ENCODE measurements at places on chromosomes 4 and X. TPM values are rescaled to one million over a fixed set of nuclear protein-coding genes. Genes with fewer than 3 reads are reported as not detected.

DNA sequence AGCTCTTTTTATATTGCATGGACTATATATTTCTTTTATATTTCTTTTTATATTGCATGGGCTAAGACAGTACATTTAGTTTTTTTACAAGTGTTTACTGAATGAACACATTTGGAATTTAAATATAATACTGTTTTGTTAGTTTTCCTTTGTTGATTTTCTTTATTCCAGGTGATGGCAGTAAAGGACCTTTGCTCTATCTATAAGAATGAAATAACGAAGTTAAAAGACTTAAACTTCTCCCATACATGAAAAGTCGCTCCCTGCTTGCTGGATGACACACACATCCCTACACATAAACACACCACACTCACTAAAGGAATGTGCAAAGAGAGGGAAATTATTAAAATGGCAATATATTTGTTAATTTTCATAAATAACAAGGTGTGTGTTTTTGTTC lies 102.5 kb upstream of the ANXA10 start:
- H3K27ac ChIP-seq, result no peak overlapping the region
- no peaks in the 10 kb centered on the region for H3K4me1 ChIP-seq
- peak; percentile 7 for DNase-seq
- H3K36me3 ChIP-seq, result no peaks in the 10 kb centered on the region

MED14 gene
- 26.7 TPM for total RNA-seq

DNA sequence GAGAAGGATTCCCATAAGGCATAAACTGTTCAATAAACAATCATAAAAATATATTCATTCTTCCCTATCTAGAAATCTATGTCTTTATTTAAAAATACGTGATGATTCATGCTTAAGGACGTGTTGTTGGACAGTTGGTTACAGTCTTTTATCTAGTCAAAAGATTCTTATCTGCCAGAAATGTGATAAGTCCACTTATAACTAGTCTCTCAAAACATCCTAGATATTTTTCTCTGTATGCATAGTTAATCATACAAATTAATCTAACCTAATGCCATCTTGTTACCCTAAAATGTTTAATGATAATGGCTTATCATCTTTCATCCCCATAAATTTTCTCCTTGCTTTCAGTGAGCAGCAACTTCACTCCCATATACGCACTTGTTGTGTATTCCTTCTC lies 89.0 kb downstream of the SLC39A8 start:
- no peak for DNase-seq
- H3K36me3 ChIP-seq, result no peaks in the 10 kb centered on the region
- no peaks in the 10 kb centered on the region for H3K4me1 ChIP-seq
- H3K27me3 ChIP-seq, result no peaks in the 10 kb centered on the region
- no peak overlapping the region for H3K27ac ChIP-seq
- no peak overlapping the region for H3K4me3 ChIP-seq

MAGEA9B gene
- total RNA-seq, result not detected

DNA sequence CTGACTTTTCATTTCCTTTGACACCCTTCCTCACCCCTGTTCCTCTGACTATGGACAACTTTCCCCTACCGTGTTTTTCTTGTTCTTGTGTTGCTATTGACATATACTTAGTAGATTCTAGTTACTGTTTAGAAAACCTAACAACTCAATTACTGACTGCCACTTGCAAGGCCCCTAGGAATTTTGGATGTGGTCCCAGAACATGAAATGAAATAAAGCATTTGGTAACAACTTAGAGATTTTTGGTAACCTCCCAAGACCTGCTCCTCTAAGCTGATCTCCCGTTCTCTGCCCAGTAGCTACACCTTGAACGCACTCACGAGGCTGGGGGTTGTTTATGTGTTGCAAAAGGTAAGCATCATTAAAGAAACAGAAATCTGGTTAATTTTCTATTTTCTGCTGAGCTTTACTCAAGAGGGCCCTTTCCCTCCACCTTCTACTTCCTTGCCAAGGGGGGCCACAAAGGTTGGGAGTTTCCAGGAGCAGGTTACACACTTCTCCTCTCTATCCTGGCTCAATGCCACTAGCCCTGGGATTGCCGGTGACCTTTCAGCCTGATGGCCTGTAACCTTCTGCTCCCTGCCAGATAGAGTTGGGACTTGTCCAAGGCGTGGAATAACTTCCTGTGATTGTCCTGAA lies 20.5 kb downstream of the GAB3 start:
- no peaks in the 10 kb centered on the region for H3K4me1 ChIP-seq
- no peaks in the 10 kb centered on the region for H3K36me3 ChIP-seq
- H3K27me3 ChIP-seq, result no peaks in the 10 kb centered on the region
- no peak overlapping the region for H3K27ac ChIP-seq
- no peak overlapping the region for H3K4me3 ChIP-seq

SRPX gene
- 9.6 TPM for total RNA-seq

BTC gene
- not detected for total RNA-seq

- H3K4me3 ChIP-seq, result no peak overlapping the region
- peaks cover 33% of the 10 kb centered on the region for H3K36me3 ChIP-seq
- no peak overlapping the region for H3K27ac ChIP-seq
Measured at GRCh38 chr4:1703867-1704266, 8.3 kb downstream of the SLBP start.

GRCh38 chr4:6634746-6635145 lies 5.7 kb upstream of the MRFAP1 start:
- H3K27ac ChIP-seq, result no peak overlapping the region
- H3K4me1 ChIP-seq, result no peaks in the 10 kb centered on the region
- H3K27me3 ChIP-seq, result no peaks in the 10 kb centered on the region
- H3K36me3 ChIP-seq, result no peaks in the 10 kb centered on the region
- H3K4me3 ChIP-seq, result no peak overlapping the region

- H3K27ac ChIP-seq, result no peak overlapping the region
- DNase-seq, result no peak
- H3K4me3 ChIP-seq, result no peak overlapping the region
- H3K4me1 ChIP-seq, result no peaks in the 10 kb centered on the region
- no peaks in the 10 kb centered on the region for H3K27me3 ChIP-seq
Measured at GRCh38 chrX:17226736-17227135, 148.3 kb upstream of the NHS start.

RBMXL3 gene
- total RNA-seq, result not detected

GRCh38 chrX:72142094-72142793 lies 10.5 kb upstream of the RTL5 start:
- peaks cover 5% of the 10 kb centered on the region for H3K4me1 ChIP-seq
- no peaks in the 10 kb centered on the region for H3K27me3 ChIP-seq
- H3K27ac ChIP-seq, result no peak overlapping the region
- H3K36me3 ChIP-seq, result no peaks in the 10 kb centered on the region
- no peak overlapping the region for H3K4me3 ChIP-seq
- DNase-seq, result peak; percentile 70

GRCh38 chr4:24675721-24676389 lies 91.5 kb upstream of the DHX15 start:
- DNase-seq, result no peak
- H3K36me3 ChIP-seq, result no peaks in the 10 kb centered on the region
- H3K4me3 ChIP-seq, result no peak overlapping the region

CCDC120 gene
- 6.2 TPM for total RNA-seq

DNA sequence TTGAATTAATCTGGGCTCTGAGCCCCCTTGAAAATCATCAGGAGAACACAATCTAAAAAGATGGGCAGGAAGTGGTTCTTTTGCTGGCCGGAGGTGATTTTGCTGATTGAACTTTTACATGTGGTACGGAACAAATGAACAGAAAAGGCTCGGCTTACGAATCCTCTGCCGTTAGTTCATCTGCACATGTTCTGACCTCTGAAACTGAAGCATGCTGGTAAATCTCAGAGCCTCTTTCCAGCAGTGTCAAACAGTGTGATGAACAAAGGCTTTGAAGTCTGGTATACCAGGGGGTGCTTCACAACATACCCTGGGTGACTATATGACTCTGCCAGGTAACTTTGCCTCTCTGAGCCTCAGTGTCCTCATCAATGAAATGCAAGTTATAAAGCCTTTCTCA lies 194.2 kb upstream of the C1QTNF7 start:
- H3K27ac ChIP-seq, result no peak overlapping the region
- no peaks in the 10 kb centered on the region for H3K36me3 ChIP-seq
- H3K27me3 ChIP-seq, result no peaks in the 10 kb centered on the region
- H3K4me1 ChIP-seq, result no peaks in the 10 kb centered on the region

APLN gene
- 0.88 TPM for total RNA-seq

- H3K36me3 ChIP-seq, result no peaks in the 10 kb centered on the region
- no peaks in the 10 kb centered on the region for H3K4me1 ChIP-seq
- no peaks in the 10 kb centered on the region for H3K27me3 ChIP-seq
- H3K4me3 ChIP-seq, result no peak overlapping the region
Measured at GRCh38 chr4:81351654-81352445, 119.9 kb downstream of the RASGEF1B start.

GRCh38 chr4:53026233-53026632 lies 164.1 kb downstream of the RASL11B start:
- no peak for DNase-seq
- H3K27me3 ChIP-seq, result no peaks in the 10 kb centered on the region
- peaks cover 14% of the 10 kb centered on the region for H3K4me1 ChIP-seq
- no peak overlapping the region for H3K27ac ChIP-seq

FATE1 gene
- total RNA-seq, result 0.18 TPM

DNA sequence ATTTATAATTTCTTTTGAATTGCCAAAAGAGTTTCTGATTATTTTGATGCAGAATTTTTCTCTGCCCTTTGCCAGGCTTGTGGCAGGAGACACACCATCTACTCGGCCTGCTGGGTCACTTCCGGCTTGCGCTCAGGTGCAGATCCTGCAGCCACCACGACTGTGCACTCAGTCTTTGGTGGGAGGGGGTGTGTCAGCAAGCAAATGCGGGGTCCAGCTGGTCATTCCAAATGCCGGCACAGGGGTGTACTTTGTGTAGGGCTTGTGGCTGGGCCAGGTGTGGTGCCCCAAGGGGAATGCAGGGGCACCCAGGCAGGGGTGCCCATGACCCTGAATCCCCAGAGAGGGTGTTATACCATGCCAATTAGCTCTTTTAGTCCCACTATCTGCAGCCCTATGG lies 673.0 kb downstream of the TLL1 start:
- no peak overlapping the region for H3K4me3 ChIP-seq
- no peak for DNase-seq
- no peak overlapping the region for H3K27ac ChIP-seq
- H3K4me1 ChIP-seq, result no peaks in the 10 kb centered on the region
- H3K36me3 ChIP-seq, result no peaks in the 10 kb centered on the region

DTHD1 gene
- not detected for total RNA-seq

GRCh38 chr4:42627885-42628646 lies 28.8 kb downstream of the ATP8A1 start:
- no peaks in the 10 kb centered on the region for H3K36me3 ChIP-seq
- peak; percentile 17 for DNase-seq
- H3K27ac ChIP-seq, result no peak overlapping the region

- H3K36me3 ChIP-seq, result no peaks in the 10 kb centered on the region
- DNase-seq, result no peak
- H3K4me1 ChIP-seq, result no peaks in the 10 kb centered on the region
- peaks cover 99% of the 10 kb centered on the region for H3K27me3 ChIP-seq
Measured at GRCh38 chr4:1406981-1407656, 877 bp upstream of the NKX1-1 start.
